ENCODE measurements at places on chromosomes 11 and 22.

GRCh38 chr11:85742873-85743275, 56.9 kb upstream of the CCDC89 start:
- DNase-seq: no peak

DNA sequence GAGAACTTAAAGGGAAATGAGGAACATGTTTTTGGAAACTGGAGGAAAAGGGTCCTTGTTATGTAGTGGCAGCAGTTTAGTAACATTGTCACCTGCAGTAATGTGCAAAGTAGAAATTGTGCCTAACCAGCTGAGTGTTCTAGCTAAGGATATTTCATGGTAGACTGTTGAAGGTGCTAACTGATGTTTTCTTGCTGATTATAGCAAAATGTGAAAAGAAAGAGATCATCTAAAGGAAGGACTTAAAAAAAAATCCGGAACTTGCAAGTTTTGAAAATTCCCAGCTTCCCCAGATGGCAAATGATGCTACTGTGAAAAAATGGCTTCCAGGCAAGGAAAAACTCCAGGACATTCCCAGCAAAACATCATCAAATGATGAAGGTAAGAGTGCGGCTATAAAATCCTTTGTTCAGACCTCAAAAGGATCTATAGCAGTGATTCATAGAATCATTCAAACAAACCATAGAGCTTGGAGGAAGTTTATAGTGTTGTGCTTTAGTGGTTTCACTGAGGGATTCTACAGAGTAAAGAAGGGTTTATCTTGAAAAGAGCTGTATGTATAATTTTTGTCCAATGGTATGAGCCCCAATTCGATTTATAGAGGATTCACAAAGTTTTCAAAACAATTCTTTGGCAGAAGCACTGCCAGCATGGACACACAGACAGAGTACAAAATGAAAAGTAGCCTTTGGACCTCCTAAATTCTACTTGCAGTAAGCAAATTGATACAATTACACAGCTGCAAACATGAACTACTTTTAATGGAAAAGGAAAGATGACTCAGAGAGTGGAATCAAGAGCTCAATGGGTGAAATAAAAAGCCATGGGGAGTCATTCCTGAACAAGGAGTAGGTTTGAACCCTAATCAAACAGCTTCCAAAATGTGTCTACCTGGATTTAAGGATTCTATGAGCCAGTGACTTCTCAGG, 4.3 kb upstream of the TRIM44 start:
- DNase-seq: no peak

DNA sequence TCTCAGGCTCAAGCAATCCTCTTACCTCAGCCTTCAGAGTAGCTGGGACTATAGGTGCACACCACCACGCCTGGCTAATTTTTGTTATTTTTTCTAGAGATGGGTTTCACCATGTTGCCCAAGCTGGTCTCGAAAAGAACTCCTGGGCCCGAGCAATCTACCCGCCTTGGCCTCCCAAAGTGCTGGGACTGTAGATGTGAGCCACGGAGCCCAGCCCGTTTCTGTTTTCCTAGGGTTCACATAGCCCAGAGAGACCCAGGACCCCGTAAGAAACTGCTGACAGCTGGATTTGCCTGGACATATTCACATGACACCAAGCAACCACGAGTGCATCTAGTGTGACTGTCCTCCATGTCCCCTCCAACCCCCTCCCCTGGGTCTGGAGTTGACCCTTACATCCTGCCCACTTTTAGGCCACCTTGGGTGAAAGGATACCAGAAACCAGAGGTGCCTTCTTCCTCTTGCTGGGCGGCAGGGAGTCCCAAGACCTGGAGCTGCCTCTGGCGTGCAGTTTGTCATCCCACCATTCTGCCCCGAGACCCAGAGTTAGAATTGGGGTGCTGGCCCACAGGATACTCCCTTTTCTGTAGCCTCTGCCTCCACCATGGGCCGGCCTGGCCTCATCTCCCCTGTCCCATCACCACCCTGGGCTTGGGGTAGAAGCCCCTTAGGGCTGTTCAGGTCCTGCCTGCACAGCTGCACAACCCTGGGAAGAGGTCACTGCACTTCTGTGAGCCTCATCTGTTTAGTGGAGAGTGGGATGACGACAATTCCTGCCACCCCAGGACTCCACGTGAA, 3.7 kb upstream of the RIN1 start:
- no peak for DNase-seq

GRCh38 chr22:26226538-26227297, 57.5 kb downstream of the SEZ6L start:
- no peak for DNase-seq

GRCh38 chr11:69048031-69048693, 570 bp upstream of the TPCN2 start:
- DNase-seq: no peak

GRCh38 chr11:60371386-60371785, 6.9 kb upstream of the MS4A7 start:
- no peak for DNase-seq

GRCh38 chr11:75246671-75247350, 6.2 kb downstream of the TPBGL start:
- no peak for DNase-seq

- DNase-seq: no peak
Observed at GRCh38 chr22:24437741-24438328, 10.4 kb downstream of the ADORA2A start.

DNA sequence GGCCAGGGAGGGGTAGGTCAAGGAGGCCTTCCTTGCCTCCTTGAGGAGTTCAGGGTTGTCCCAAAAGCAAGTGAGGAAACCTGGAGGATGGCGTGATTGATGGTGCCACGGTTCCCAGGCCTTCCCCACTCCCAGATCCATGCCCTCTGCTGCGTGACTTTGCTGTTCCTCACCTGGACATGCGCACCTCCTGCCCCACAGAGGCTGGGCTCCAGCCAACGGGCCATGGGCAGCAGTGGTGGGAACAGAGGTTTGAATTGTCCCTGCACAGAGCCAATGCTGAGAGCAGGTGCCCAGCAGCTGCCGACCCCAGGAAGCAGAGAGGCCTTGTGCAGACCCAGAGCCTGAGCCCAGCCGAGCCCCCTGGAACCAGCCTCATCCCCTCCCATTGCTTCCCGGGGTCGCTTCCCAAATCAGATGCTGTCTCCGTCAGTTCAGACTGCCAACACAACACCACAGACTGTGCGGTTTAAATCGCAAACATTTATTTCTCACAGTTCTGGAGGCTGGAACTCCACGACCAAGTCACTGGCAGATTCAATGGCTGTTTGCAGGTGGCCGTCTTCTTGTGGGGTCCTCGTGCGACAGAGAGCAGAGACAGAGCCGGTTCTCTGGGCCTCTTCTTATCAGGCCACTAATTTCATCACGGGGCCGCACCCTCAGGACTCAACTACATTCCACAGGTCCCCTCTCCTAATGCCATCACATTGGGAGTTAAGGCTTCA, 6.2 kb upstream of the LINC01488 start:
- no peak for DNase-seq

DNA sequence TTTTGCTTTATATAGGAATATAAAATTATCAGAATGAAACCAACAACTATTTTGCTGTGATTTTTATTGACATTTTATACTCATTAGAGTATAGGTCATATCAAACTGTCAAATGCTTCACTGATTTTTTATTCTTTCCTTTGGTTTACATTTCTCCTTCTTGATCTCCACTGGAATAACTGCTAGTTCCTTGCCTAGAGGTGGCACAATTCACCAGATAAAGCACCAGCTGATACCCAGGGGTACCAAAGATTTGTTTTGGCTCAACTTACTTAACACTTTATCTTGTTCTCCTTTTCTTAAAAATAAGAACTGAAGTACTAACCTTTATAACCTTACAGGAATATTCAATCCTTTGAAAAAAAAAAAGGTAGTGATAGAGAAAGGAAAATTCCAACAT, 725.1 kb upstream of the CHORDC1 start:
- no peak for DNase-seq

GRCh38 chr11:16292167-16292859, 64.0 kb downstream of the SOX6 start:
- no peak for DNase-seq

DNA sequence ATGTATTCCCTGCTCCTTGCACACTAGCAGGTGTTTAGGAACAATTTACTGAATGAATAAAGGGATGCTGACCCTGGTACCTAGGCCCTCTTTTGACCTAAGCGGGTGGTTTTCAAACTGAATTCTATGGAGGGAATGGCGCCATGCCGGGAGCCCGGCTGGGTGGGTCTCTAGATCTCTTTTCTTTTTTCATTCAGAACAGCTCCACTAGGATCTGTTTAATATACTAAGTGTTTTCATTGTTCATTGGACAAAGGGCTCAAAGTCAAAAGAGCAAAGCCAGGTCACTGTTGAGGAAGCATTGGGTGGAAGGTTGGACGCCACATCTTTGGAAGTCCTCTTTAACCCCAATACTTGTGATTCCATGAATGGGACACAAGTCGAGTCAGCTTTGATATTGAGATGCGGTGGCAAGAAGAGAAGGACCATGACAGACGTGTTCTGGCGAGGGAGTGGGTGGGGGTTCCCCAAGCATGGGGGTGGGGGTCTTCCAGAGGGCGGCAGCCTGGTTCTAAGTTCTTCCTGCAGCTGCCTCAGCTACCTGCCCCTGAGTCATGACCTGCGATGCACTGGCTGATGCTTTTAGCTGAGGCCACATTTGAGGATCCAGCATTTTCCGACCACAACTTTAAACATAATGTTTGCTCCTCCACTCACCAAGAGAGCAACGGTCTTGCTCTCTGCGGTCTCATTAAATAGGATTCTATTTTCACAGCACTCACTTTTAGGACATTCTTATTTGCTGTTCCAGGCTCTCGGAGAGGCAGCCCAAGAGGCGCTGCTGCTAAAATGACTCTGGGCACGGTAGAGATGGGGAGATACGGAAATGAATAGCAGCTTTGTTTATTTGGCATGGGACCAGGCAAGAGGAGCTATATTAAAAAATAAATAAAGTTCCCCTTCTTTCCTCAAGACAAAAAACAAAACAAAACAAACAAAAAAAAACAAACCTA, 100.6 kb downstream of the FBXO7 start:
- no peak for DNase-seq

GRCh38 chr22:41369424-41369745, 12.4 kb upstream of the TEF start:
- no peak for DNase-seq

DNA sequence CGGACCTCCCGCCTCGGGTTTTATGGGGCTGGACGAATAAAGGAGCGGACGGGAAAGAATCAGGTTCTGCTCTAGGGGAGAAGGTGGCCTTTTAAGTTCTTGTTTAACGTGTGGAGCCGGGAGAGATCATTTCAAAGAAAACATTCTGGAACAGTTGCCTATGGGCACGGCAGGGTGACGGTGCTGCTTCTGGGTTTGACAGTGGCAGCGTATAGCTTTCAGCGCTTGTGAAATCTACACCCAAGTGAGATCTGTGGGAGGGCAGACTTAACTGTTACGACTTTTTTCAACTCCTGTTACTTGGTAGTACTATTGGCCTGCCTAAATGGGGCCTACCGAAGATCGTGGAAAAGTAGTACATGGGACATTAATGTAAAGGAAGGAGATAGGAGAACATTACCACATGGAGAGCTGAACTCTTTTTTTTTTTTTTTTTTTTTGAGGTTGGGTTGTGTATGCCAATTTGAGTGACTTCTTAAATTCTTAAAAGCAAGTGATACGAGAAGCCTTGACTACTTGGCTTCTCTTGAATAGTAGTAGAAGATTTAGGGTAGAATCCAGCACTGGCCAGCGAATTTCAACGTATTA, 743 bp downstream of the USP47 start:
- DNase-seq: no peak

DNA sequence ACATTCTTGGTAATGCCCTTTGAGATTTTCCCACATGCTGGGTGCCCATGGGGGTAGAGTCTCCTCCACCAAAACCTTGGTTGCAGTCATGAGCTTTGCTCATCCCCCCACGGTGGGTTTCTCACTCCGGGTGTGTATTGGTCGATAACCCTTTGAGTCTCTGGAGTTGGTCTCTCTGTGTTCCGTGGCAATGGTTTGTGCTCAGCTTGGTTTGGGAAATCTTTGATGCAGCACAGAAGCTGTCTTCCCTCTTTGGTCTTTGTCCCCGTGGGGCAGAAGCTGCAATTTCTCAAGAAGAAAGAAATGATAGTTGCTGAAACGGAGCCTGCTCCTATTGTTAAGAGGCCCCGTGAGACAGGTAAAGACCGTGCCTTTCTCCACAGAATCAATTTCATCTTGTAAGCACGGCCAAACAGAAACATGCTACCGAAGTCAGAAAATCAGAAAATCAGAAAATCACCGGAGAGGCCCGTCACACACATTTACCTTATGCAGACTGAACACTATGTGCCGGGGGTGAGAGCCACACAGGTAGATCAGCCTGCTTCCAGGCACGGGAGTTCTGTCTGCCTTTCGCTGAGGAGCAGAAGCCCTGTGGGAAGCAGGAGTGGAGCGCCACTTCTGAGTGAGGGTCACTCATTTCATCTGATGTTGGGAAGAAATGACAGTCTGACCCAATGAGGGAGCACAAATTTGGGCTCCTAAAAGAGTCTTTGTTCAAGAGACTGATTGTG, 186.1 kb downstream of the TBC1D22A start:
- DNase-seq: no peak

DNA sequence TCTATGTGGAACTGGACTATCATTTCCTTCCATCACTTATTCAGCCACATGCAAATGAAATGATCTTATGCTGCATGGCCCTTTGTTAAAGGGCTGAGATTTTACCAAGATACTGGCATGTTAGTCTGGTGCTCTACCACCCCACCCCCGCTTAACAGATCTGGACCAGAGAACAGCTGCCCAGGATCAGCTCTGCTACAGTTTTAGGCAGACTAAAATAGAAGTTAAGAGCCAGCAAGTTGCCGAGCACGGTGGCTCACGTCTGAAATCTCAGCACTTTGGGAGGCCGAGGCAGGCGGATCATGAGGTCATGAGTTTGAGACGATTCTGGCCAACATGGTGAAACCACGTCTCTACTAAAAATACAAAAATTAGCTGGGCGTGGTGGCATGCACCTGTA, 4.6 kb downstream of the DDB1 start:
- no peak for DNase-seq

DNA sequence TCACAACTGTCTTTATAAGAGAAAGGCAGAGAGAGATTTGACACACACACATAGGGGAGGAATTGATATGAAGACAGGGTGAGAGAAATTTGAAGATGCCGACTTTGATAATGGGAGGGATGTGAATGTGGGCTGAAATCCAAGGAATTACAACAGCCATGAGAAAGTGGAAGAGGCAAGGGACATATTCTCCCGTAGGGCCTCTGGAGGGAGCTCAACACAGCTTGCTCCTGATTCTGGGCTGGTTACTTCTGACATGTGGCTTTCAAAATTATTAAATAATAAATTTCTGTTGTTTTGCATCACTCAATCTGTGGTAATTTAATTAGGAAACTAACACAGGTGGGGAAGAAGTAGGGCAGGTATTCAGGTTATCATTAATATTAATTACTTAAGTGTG, 282.9 kb downstream of the LUZP2 start:
- no peak for DNase-seq

Data from NCI-H1417 treated with DMSO at 0.1 percent for 48 hours (cell line).